Activated naive CD4-positive, alpha-beta T cell treated with anti-CD3 and anti-CD28 coated beads, Interleukin-2, amount 50 U/mL, for 72 hours (primary cell): ENCODE measurements at places on chromosomes 6 and 20.

GRCh38 chr20:8156235-8157079, 24.4 kb downstream of the PLCB1 start:
- DNase-seq: no peak

- DNase-seq: no peak
Observed at GRCh38 chr6:5670811-5671561, 335.7 kb downstream of the NRN1 start.

DNA sequence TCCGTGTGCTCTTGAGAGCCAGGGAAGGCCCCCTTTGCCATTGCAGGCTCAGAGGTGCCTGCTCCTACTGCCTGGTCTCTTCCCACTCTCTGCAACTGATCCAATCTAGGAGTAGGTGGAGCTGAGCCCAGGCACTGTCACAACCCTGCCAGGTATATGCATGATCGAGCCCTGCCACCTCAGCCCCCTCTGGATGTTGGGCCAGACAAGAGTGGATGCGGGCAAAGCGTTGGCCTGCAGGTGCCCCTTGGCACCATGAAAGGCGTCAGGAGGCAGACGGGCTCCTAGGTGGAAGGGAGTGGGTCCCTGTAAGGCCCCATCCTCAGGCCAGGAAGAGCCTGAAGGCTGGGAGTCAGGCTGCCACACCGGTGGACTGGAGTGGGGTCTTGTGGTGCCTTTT, 5.9 kb upstream of the OR14J1 start:
- DNase-seq: no peak

- no peak for DNase-seq
Observed at GRCh38 chr6:110816677-110817076, 1.4 kb upstream of the CDK19 start.

DNA sequence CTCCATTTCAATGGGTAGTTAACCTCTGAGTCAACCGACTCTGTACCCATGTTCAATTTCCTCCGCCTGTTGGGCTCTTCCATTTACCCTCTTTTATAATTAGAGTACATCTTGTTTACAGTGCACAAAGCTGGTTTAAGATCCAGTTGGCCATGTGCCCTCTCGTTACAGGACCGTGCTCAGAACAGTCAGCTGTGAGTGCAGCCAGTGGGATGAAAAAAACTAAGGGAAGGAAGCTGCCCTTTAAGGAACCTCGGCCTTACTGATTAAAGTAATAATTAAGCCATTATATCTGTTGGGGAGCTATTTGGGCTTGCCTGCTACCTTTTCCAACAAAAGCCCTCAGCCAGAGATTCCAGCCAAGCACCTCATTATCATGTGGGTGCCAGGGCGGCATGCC, 68.8 kb downstream of the TMEM170B start:
- DNase-seq: no peak

GRCh38 chr20:1735417-1736089, 78.0 kb upstream of the SIRPG start:
- DNase-seq: no peak

DNA sequence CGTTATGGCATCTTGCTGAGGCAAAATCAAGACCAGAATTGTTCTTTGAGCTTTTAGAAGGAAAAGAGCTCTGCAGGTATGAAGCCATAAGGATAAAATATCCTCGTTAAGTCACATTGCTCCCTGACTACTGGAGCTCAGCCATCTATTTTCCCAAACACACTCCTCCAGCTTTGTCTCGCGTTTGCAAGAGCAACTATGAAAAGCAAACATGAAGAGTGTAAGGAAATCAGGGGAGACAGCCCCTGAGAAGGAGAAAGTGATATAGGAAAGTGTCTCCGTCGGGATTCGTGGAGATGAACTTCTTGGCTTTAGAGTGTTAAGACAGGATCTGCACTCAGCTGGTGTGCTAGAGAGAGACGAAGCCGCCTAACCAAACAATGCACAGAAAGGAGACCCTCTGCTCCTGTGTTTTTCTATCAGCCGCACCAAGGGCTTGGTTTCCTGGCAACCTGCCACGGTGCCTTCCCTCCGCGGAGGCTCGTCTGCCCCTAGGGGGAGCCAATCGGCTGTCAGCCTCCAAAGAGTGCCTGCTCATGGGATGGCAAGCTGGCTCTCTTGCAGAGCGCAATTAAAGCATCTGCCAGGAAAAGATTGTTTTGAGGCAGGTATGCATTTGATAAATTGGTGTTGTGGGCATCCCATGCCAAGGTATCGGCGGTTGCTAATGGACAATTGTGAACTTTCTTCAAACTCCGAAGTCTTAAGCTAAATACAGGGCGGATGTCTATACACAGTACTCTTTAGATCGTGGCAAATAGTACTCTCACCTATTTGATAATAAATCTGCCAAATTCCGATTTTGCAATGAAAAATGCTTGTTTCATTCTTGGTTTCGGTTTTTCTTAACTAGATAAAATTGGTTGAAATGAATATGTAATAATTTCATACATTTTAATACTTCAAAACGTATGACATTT, 603.2 kb downstream of the RNF144B start:
- no peak for DNase-seq

DNA sequence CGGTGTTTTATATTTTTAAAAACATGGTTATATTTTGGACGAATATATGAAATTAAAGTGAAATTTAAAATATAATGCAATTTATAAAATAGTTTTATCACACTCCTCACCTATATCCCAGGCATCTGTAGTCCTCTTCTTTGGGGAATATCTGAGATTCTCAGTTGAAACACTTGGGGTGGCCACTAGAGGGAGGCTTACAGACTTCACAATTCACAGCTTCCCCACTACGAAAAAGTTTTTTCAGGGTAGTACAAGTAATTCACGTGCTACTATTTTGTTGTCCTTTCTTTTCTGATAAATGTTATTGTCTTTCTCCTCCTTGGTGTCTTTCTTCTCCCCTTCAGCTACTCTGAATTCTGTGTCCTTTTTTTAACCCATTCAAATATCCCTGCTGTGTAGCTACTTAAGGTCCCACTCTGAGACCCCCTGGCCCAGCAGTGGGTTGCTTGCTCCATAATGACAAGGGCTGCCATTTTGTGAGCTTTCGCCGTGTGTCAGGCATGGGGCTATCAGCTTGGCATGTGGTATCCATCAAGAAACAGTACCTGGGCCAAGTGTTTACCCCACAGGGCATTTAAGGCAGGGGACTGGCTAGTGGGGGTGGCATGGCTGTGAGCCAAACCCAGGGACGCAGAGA, 43.6 kb upstream of the PHACTR3 start:
- DNase-seq: no peak

DNA sequence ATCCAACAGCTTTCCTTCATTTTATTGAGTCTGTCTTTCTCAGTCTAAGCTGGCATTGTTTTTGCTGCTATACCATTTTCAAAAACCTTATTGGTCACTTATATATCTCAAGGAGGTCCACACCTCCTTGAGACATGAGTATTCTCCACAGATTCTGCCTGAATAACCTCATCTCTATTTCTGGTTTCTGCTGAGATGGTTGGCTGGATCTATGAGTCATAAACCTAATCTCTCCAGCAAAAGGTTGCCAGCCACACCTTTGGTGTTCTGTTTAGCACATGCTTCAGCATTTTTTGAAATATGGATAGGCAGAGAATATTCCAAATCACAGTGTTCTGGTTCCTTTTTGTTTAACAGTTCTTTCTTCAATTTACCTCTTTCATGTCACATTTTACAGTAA, 40.8 kb upstream of the TMEM244 start:
- DNase-seq: no peak

- no peak for DNase-seq
Observed at GRCh38 chr6:153038378-153039057, 36.0 kb upstream of the MTRF1L start.

GRCh38 chr20:61482056-61482887, 230.2 kb downstream of the CDH4 start:
- no peak for DNase-seq

- no peak for DNase-seq
Observed at GRCh38 chr6:105835373-105835772, 250.8 kb upstream of the PRDM1 start.

- no peak for DNase-seq
Observed at GRCh38 chr6:41352907-41353306, 17.5 kb downstream of the NCR2 start.

- DNase-seq: no peak
Observed at GRCh38 chr6:52098721-52099120, 11.3 kb upstream of the PKHD1 start.

DNA sequence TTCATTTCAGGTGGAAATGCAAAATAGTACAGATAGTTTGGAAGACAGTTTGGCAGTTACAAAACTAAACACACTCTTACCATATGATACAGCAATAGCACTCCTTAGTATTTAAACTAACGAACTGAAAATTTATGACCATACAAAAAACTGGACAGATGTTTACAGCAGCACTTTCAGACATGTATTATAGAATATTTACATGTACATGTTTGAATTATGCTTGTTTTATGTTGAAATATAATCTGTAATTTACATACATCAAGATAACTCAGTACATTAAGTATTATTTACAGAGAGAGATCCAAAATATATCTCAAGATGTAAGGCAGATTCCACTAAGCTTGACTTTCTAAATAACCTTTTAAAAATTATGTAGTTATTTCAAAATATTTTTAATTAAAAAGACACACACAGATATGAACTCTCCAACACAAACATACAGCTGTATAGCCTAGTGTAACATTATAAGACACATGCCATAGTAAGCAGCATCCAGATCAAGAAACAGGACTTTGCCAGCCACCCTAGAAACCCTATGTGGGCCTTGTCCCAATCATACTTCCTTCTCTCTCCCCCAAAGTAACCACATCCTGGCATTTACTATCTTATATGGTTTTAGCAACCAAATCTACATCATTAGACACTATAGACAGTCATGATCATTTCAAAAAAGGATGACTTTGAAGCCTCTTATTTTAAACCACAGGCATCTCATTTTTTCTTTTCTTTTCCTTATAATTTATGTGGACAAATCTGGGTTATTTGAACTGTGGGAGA, 82.2 kb downstream of the MAN1A1 start:
- no peak for DNase-seq

GRCh38 chr20:45032781-45033180, 66.5 kb downstream of the STK4 start:
- no peak for DNase-seq

GRCh38 chr6:20812776-20813175, 278.5 kb downstream of the CDKAL1 start:
- DNase-seq: no peak

- no peak for DNase-seq
Observed at GRCh38 chr6:55953335-55953734, 77.9 kb upstream of the BMP5 start.

- no peak for DNase-seq
Observed at GRCh38 chr6:45454008-45454911, 76.5 kb upstream of the SUPT3H start.

DNA sequence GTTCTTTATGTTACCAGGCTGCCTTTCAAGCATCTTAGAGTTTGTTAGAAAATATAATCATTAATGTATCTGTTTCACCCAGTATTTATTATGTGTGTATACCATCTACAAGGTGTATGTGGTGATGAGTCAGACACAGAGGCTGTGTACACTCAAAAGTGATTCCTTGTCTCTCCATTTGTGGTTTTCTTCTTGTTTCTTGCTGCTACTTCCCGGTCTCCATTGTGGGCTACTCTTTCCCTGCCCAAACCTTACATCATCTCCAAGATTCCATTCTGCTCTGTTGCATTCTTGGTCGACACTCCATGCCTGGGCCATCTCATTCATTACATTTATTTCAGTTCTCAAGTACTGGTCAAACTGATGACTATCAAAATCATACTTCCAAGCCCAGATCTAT, 182.2 kb upstream of the STXBP5 start:
- DNase-seq: no peak

DNA sequence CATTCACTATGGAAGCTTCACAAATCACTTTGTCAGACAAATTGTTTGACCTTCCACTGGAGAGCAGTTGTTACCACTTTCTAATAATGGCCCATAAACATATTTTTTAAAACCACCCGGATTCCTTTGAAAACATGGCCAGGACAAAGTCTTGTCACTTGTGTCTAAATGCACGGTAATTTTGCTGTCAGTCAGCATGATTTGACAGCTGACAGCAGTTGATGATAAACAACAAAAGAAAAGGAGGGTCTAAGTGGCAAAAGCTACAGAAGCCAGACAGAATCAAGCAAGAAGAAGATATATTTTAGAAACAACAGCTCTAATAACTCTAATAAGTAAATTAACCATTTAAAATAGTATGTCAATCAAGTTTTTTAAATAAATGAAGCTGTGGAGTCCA, 27.7 kb upstream of the CARMIL1 start:
- DNase-seq: no peak

DNA sequence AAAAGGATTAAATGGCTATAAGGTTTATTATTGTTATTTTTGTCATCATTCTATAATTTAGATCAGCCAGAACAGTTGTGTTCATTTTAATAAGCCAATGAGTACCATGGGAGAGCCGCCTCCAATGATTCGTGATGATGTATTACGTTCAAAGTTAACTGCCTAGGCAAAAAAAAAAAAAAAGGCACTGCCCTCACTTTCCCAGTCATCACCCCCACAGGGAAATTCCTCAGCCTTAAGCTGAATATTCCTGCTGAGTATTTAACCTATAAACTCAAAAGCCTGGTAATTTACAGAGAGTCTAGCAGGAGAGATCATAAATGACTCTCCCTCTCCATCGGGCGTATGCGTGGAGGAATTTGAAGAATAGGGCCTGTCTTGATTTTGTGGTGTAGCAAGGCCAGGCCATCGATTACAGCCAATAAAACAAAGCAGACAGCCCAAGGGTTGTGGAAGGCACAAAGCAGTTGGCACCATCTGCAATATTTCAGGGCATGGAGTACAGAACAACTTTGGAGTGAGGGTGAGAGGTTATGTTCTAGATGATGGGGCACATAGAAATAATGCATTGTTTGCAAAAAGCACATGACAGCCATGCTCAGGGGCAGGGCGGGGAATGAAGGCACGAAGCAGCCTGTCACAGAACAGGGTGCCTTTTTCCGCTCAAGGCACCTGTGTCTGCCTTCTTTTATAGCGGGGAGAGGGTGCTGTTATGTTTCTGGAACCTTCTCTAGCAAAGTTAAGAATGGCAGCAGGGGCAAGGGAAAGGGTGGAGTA, 138.2 kb upstream of the DTNBP1 start:
- DNase-seq: no peak

DNA sequence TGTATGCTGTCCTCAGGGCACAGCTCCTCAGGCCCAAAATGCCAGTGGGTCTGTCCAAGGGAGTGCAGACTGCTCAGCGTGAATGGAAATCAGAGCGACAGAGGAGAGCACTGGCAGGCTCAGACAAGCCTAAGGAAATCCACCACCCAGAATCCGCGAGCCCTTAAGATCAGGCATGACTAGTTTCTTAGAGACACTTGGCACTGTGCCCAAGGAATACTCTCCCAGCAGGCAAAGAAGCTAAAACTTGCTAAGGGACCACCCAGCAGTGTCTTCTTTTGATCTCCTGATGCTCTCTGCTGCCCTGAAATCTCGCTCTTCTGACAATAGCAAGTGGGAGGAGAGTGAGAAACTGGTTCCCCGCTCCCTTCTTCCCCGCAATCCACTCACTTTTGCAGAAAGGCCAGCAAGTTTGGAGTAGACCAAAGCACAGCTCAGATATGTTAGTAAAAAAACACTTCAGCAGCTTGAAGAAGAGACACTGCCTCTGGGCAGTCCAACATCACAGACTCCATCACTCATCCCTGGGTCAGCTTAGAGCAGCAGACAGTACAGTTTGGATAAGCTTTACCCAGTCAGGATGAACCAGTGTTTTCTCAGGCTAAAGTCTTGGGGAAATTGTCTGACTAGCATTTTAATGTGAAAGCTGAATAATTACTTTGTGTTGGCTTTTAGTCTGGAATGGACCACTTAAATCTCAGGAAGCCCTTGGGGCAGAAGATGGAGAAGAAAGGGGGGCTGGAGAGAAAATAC, 32.4 kb downstream of the TRAF3IP2 start:
- DNase-seq: no peak

GRCh38 chr6:149766156-149766769, 16.7 kb downstream of the PCMT1 start:
- DNase-seq: no peak

- no peak for DNase-seq
Observed at GRCh38 chr6:39250507-39250906, 21.2 kb upstream of the KCNK5 start.
